ENCODE measurements at places on chromosomes 4 and X.

- DNase-seq = no peak
Observed at GRCh38 chr4:119233750-119234149, 21.2 kb downstream of the USP53 start.

- no peak for DNase-seq
Observed at GRCh38 chr4:70614184-70614555, 14.4 kb upstream of the ENAM start.

- no peak for DNase-seq
Observed at GRCh38 chr4:8699479-8700145, 107.0 kb downstream of the CPZ start.

DNA sequence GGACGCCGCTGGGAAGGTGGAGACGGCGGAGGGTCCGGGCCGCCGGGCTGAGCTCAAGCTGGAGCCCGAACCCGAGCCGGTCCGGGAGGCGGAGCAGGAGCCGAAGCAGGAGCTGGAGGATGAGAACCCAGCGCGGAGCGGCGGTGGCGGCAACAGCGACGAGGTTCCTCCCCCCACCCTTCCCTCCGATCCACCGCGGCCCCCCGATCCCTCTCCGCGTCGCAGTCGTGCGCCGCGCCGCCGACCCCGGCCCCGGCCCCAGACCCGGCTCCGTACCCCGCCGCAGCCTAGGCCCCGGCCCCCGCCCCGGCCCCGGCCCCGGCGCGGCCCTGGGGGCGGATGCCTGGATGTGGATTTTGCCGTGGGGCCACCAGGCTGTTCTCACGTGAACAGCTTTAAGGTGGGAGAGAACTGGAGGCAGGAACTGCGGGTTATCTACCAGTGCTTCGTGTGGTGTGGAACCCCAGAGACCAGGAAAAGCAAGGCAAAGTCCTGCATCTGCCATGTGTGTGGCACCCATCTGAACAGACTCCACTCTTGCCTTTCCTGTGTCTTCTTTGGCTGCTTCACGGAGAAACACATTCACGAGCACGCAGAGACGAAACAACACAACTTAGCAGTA lies 483 bp downstream of the USP27X start:
- no peak for DNase-seq

DNA sequence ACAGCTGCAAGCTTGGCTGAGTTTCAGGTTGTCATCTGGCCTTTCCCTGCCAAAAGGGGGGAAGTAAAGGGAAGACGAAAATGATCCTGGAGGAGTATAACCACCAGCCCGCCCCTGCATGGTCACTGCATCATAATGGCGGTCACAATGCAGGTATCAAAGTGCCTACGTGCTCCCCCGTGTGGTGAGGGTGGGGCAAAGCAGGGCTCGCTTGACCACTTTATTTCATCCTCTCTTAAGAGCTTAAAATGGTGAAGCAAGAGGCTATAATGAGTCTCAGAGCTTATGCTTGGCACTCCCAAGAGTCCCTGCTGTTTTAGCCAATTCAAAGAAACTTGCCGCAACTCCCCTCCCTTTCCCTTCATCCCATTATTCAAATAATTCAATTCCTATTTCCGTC lies 105.6 kb downstream of the APOOL start:
- DNase-seq = no peak

DNA sequence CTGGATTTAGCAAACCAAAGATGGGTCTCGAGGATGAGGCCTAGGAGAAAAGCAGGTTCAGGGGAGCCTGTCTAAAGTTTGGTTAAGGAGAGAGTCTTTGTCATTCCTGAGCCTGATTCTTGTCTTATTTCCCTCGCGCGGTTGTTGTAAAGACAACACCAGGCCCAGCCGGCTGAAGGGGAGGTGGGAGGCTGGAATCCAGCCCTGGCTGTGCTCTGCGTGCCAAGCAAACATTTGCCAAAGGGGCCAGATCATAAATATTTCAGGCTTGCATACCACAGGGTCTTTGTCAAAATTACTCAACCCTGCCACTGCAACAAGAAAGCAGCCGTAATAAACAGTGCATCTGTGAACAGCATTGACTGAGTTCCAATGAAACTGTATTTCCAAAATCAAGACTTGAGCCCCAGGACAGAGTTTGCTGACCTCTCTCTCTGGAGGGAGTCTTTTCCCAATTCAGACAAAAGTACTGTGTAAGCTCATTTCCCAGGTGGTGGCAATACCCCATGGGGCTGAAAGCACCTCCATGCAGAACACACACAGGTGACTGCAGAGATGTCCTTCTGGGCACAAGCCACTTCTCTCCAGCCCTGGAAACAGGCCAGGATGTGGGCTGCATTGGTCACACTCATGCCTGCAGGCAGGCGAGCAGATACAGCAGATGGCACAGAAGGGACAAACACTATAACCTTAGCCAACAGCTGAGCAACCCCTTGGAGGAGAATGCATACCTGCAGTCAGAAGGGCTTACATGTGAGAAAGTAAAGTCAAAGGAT lies 320.3 kb downstream of the STK32B start:
- DNase-seq = no peak

- DNase-seq = no peak
Observed at GRCh38 chr4:122224348-122224747, 72.2 kb downstream of the BLTP1 start.

DNA sequence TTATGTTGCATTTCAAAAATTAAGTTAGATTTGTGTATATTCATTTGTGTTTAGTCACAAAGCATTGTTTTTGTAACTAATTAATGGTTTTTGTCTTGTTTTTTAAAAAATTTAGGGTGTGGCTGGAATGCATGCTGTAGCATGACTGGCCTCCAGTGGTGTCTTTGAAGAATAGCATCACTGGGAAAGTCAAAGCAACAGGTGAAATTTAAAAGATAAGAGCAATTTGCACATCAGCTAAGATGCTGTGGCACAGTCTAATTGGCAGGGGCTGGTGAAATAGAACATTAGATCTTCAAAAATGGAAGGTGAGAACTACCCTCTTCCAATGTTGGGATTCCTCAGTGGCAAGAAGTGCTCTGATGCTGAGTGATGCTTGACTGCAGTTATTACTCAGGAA lies 45.3 kb downstream of the ANK2 start:
- no peak for DNase-seq

- DNase-seq = no peak
Observed at GRCh38 chr4:6771229-6771671, 11.3 kb upstream of the KIAA0232 start.

- DNase-seq = no peak
Observed at GRCh38 chr4:40747207-40747835, 2.4 kb upstream of the NSUN7 start.

- DNase-seq = no peak
Observed at GRCh38 chr4:6785572-6785925, 3.0 kb downstream of the KIAA0232 start.

- DNase-seq = no peak
Observed at GRCh38 chr4:176601124-176601523, 191.6 kb downstream of the VEGFC start.

DNA sequence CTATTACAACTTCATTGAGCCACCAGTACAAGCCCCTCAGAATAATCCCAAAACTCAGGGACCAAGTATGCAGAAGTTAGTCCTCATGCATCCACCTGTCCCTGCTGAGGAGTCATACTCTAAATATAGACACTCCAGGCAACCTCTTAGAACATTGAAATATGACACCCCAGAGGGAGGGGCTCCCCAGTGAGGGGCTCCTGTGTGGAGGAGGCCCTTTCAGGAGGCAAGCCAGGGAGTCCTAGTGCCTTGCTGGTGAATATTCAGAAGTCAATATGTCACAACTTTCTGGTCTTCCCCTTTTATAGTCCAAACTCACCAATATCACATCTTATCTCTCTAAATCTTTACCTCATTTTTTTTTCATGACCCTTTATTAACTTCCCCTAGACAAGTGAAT lies 1.6 kb upstream of the ARMCX6 start:
- no peak for DNase-seq

DNA sequence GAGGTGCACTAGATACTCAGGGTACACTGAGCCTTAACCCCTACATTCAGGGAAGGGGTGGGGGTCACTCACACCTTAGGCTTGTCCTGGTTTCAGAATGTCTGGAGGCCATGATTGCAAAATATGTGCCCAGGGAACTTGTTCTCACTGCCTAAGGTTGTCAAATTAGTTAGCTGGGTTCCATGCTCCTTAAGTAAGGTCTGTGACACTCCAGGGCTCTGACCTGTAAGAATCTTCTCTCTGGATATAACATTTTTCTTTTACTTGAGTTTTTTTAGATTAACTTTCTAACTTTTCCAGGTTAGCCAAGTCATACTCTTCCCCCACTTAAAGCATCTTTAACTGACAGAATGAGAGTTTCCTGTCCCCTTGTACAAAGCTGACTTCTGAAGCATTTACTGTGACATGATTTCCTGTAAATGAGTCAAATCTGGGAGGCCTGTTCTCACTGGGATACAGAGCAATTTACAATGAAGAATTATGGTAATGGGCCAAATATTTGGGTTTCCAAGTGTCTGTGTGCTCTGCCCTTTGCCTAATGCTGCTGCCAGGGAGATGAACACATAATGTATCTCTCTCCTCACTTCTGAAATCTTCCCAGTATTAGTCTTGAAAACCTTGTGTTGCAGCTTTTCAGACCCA lies 101.7 kb downstream of the GATB start:
- DNase-seq = no peak

- DNase-seq = no peak
Observed at GRCh38 chrX:117335209-117335608, 781.4 kb downstream of the KLHL13 start.

DNA sequence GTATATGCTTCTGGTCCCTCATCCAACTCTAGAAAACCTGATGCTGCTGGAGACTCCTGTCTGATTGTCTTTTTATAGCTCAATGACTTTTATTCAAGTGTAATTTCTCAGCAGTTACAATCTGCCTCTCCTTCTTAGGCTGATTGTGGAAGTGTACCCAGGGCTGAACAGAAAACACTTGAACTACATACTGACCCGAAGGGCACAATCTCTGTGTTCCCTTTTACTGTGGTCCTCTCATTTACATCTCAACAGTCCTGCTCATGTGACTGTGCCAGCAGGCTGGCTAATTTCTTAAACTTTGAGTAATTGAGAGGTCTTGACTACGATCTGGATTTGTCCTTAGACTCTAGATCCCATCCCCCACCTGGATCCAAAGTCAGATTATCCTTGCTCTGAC lies 863.4 kb downstream of the PDHA2 start:
- no peak for DNase-seq

DNA sequence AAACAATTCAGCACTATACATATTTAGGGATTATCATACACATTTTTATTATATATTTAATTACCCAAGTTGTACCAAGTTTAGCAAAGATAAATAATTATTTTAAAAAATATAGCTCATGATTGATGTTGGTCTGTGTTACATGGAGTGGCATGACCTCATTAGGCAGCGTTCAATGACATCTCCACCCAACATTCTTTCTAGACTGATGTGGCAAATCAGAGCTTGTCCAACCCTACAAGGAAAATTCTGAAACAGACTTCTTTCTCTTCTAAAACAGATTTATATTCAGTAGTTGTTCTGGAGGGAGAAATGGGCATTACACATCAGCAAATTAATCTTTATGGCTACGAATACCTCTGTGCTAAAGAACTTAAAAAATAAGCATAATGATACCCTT lies 189.7 kb downstream of the PDGFC start:
- DNase-seq = no peak

- DNase-seq = no peak
Observed at GRCh38 chrX:16992445-16992844, 46.0 kb downstream of the REPS2 start.

DNA sequence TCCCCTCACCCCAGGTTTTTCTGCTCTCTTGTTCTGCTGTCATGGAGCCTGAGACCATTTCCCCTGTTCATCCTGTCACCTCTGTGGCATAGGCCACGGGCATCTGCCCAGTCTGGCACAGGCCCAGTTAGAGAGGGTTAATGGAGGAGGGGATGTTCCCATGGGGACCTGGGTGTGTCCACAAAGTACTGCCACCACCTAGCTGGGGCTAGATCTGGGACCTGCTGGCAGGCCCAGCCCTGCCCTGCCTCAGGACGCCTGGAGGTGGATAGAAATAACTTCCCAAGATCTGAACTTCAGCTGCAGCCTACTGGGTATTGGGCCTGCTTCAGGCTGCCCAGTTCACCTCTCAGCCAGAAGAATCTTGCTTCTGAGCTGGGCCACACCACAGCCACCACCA lies 13.5 kb downstream of the EFNB1 start:
- DNase-seq = no peak

DNA sequence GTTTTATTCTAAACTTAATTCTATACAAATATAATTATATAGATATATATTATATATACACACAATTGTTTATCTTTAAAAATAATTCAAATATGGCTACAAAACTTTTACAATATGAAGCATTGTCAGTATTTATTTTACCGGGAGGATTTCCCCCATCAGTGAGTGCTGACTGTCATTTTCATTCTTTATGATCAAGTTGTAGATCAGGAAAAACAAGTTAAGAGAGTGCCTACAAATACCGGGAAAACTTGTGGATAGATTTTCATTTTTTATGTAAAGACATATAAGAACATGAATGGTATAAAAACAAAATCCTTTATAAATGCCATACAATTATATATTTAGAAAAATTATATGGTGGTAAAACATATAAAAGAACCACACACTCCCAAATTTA lies 37.8 kb downstream of the CLCN3 start:
- no peak for DNase-seq

GRCh38 chrX:71315917-71316316 lies 14.4 kb downstream of the ITGB1BP2 start:
- DNase-seq = no peak

- no peak for DNase-seq
Observed at GRCh38 chr4:40423735-40424134, 88.6 kb downstream of the CHRNA9 start.

GRCh38 chrX:16484338-16484737 lies 165.6 kb upstream of the S100G start:
- DNase-seq = peak; percentile 0

DNA sequence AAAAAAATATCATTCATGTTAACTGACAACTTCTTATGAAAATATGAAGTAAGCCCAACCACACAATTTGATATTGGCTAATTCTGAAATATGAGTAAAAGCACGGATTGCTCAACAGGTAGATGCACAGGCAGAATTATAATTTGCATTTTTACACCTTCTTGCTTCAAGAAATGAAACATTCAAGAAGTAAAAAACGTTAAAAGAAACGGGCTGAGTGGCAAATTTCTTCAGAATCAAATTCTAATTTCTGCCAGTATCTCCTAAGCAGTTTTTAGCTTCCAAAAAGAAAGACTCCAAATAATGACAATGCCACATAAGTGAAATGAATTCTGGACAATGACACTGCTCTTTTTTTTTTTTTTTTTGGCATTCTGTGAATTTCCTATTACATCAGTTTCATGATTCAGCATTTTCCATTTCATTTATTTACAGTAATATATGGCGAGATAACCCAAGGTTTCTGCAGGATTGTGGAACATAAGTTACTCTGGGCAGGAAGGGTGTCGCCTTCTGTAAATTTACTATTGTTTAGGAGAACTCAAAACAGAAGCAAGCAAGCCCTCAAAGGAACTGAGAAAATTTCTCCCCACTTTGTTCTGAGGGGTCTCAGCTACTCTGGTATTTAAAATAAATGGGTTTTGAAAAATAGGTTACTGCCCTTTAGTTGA lies 1.4 kb downstream of the SEL1L3 start:
- DNase-seq = no peak

Measured in stimulated activated CD8-positive, alpha-beta memory T cell treated with anti-CD3 and anti-CD28 coated beads, Interleukin-15, amount 100 ng/mL, for 1 hour (primary cell).